A673 (cell line): ENCODE measurements at places on chromosomes 6 and 20.

- DNase-seq, result no peak
Measured at GRCh38 chr20:20941468-20941889, 164.7 kb downstream of the LINC00237 start.

- DNase-seq, result no peak
Measured at GRCh38 chr6:15871276-15871675, 208.4 kb upstream of the DTNBP1 start.

- DNase-seq, result no peak
Measured at GRCh38 chr6:19835605-19836004, 1.6 kb upstream of the ID4 start.

GRCh38 chr6:11380549-11380948 is 148.1 kb upstream of the NEDD9 start:
- DNase-seq, result no peak

DNA sequence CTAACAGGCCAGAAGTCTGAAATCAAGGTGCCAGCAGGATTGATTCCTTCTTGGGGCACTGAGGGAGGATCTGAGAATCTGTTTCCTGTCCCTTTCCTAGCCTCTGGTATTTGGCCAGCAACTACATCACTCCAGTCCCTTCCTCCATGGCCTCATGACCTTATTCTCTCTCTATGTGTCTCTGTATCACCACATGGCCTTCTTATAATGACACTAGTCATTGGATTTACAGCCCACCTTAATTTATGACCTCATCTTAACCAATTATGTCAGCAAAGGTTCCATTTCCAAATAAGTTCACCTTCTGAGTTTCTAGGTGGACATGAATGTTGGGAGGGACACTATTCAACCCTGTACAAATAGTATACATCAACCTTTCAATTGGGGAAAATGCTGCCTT is 29.3 kb downstream of the SCML4 start:
- DNase-seq, result no peak
